ENCODE measurements at places on chromosomes 7 and 10.

DNA sequence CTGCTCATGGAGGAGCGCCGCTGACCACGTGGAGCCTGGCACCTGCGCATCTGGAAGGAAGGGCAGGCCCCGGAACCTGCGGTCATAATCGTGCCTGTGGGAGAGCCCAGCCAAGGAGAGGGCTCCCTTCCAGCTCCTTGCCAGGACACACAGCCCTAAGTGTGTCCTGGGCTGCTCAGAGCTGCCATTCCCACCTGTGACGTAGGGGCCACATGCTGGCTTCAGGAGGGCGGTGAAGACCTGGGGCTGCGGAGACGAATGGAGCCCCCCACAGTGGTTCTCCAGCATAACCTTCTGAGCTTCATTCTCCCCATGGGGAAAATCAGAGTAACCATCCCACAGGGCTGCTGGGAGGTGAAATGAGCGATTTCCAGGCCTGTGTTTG is 127.6 kb upstream of the CHST15 start:
- DNase-seq, result no peak

GRCh38 chr7:91033574-91033973 is 230.7 kb upstream of the FZD1 start:
- no peak for DNase-seq

DNA sequence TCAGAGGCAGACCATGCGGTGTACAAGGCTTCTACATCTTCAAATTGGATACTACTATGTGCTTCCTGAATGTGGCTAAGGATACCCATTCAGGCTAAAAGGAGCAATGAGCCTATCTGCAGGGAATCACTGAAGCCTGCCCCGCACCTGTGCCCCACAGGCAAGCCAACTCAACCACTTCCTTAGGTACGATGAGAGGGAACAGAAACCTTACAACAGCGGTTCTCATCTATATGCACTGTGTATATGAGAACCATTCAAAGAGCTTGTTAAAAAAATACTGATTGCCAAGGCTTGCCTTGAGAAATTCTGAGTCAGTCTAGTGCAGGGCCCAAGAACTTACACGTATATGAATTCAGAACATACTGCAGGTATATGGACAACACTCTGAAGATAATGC is 679.6 kb downstream of the PARD3 start:
- no peak for DNase-seq

- no peak for DNase-seq
Observed at GRCh38 chr7:118153551-118154177, 30.3 kb upstream of the LSM8 start.

GRCh38 chr10:77884181-77884580 is 42.4 kb downstream of the DLG5 start:
- DNase-seq, result no peak
